ENCODE measurements at places on chromosomes 7 and 10. TPM values are rescaled to one million over a fixed set of nuclear protein-coding genes. Genes with fewer than 3 reads are reported as not detected.

DNA sequence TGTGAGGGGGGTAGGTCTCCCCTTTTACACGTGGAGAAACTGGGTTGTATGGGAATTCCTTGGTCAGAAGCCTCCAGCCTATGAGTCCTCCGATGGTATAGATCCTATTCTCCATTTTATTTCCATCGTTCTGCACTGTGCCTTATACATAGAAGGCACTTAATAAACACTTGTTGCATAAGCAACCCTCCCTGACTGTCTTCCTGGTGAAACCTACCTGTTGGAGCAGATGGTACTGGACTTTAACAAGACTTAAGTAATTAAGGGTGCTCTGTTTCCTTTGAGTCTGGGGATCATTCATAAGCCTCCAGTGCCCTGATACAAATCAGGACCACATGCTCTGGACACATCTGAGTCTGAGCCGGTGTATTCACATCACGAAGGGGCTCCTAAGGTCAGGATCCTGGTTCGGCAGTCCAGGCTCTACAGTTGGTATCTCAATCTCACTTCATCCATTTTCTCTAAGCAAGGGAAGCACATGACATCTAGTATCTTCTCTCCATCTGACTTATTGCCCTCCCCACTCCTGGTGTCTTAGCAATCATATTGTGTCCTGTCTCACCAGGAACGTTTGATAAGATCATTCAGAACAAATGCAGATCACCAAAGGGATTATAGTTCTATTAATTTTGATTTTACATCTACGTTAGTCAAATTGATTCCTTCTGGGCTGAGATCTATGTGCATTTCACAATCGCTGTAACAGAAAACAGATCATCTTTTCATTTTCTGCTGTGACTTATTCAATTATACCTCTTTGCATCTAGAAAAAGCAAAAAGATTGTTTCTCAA, 22.8 kb upstream of the EZH2 start:
- no peak for DNase-seq

GRCh38 chr10:100886091-100886490, 26.7 kb upstream of the SLF2 start:
- DNase-seq = no peak

DNA sequence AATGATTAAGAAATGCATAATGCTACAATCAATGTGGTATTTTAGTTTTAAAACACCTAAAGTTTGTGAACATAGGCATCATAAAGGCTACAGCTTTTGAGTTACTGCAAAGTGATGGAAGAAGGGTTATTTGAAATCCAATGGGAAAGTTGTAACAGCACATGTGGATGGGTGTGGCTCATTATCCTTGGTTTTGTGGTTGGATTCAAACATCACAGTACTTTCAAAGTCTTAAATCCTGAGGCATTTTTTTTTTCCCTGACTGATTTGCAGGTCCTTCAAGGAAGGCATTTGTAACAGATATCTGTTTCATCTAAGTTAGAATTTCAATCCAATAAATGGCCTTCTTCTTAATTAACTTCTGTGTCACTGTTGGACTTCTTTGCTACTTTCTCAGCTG, 9.8 kb upstream of the SHTN1 start:
- DNase-seq = no peak

DNA sequence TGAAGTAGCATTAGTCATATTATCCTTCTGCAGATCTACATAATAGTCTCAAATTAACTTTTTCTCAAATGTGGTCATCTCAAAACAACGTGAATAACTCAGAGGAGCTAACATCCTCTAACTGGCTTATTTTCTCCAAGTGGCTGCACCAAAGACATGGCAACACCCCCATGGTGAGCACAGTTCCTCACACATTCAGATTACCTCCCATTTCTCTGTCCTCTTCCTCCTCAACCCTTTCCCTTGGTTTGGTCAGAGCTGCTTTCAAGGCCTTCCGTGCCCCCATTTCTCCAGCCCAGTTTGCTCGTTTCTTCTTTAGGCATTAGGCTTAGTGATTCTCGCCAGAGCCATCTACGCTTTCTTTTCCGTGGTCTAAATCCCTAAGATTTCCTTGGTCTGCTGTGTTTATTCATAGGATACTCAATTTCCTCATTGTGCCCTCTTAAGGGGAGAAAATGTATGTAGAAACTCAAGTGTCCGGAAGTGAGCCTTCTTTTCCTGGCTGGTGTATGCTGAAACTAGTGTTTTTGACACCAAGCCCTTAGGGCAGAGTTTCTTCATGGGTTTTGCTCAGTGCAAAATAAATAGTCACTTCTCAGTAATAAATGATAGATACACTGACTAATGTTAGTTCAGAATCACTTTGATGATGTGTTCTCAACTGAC, 2.6 kb downstream of the MET start:
- DNase-seq = peak; percentile 67

DNA sequence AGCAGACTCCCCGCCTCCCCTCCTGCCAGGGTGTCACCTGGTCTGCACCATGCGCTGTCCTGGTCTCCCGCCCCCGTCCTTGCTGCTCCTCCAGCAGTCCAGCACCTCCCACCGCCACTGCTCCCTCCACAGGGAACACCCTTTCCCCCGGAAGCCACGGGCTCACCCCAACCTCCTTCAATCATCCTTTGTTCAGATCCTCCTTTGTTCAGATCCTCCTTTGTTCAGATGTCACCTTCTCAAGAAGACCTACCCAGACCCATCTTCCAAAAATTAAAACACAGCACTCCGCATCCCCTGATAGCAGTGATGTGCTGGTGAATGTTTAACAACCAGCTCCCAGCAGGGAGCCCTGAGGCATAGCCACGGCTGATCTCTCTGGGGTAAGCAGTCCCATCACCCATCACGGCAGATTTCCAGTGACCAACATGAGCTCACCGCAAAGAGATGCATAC, 237.7 kb downstream of the USP6NL start:
- no peak for DNase-seq

DNA sequence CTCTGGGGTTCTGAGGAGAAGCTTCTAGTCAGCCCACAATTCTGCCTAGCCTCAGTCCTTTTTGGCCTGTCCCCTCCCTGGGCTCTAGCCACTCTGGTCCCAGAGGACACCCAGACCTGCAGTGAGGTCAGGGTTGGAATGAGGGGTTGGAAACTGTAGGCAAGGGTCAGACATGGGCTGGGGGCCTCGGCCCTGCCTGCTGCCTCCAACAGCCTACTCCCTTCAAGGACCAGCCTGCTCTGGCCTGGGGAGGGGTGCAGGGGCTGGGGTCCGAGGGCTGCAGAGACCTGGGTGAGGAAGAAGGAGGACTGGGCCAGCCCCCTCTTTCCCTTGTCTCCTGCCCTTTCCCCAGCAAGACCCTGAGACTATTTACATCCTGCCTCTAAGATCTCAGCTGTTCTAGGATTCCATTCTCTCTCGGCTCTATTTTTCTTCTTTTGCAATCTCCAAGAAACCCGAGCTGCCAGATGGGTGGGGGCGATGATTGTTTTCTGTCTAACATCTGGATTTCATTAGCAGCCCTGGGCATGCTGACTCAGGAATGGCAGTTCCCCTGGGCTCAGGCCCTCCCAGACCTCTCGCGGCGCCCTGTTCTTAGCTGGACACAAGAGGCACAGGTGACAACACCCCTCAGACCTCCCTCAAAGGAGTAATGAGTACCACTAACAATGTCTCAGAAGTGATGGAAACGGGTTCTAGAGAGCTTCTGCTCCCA, 23.1 kb downstream of the ZCCHC24 start:
- DNase-seq = peak; percentile 96

DNA sequence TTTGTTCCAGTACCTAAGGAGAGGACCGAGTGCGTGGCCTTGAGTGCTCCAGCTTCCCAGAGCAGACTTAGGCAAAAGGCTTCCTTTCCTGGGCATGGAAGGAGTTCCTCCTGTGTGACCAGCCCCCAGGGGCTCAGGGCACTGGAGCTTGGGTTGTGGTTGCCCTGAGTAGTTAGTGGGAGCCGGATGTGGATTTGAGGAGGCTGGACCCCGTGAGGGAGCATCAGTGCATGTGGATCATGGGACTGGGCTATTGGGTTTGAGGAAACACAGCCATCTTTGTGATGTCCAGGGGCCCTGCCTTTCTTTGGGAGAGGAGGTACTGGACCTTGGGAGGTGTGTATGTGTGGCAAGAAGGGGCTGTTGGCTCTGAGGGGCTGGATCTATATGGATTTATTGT, 8.4 kb downstream of the LRMDA start:
- DNase-seq = no peak

DNA sequence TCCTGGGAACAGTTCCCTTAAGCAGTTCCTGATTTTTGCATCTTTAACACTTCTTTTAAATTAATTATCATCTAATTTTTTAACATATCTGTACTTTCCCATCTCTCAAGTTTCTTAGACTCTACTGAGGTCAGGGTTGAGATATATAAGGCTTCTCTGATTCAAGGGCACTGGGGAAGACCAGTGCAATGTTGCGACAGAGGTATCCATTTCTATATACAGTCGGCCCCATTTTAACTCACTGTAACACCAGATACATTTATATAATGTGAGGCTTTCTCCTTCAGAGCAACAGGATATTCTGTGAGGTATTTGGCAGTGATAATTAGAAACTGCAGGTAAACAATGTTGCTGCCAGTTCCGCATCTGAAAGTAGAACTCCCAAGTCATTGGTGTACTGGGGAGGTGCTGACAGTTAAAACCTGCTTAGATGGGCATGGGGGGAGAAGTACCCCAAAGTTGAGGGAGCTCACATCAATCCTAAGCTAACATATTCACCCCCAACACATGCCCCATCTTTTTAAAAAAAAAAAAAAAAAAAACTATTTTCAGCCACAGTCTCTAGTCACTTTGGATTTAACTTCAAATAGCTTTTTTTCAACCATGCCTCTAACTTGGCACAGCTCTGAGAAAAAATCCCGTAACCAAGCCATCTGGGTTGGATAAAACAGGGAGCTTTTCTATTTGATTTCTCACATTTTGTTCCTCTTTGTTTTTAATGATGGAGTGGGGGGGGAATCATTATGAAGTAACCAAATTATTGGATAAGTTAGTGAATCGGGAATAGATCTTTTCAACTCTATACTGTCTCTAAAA, 62.9 kb downstream of the REEP3 start:
- no peak for DNase-seq

GRCh38 chr10:118793545-118793944, 38.8 kb upstream of the CACUL1 start:
- DNase-seq = no peak

- no peak for DNase-seq
These were observed 1641.3 kb upstream of the LRRTM3 start for GRCh38 chr10:65284495-65285041.

DNA sequence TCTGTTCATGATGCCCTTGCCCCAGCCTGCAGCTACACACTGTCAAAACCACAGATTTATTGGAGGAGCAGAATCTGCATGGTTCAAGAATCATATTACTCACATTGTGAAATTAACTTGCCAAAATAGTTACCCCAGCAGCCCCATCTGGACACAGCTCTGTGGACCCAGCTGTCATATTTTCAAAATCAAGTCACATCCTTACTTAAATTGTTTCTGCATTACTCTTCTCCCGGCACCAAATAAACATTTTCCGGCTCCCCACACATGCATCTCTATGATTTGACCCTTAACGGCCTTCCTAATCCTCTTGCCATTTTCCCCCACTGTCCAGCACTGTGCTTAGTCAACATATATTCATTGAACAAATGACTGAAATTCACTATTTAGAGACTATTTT, 43.8 kb upstream of the GPR26 start:
- DNase-seq = peak; percentile 64

GRCh38 chr7:39085590-39086049, 107.9 kb downstream of the POU6F2 start:
- peak; percentile 8 for DNase-seq

WBP1L gene
- polyA plus RNA-seq = 23.0 TPM

NRCAM gene
- polyA plus RNA-seq = 5.6 TPM

CASTOR2 gene
- 0.70 TPM for polyA plus RNA-seq

SFXN2 gene
- 1.9 TPM for polyA plus RNA-seq

TRPV5 gene
- polyA plus RNA-seq = not detected
